Activated CD8-positive, alpha-beta T cell treated with anti-CD3 and anti-CD28 coated beads, Interleukin-2, amount 10 ng/mL, durations not matched to agents 7 days and 5 days (primary cell): ENCODE measurements at places on chromosomes 7 and 10. TPM values are rescaled to one million over a fixed set of nuclear protein-coding genes. Genes with fewer than 3 reads are reported as not detected.

CYP17A1 gene
- total RNA-seq = not detected

LAMB1 gene
- total RNA-seq = not detected

FKBP6 gene
- not detected for total RNA-seq

ADAM8 gene
- total RNA-seq = 69.9 TPM

AKR1C8 gene
- 0.18 TPM for total RNA-seq

PPP1R17 gene
- total RNA-seq = not detected

AGAP9 gene
- total RNA-seq = 2.7 TPM

RARRES2 gene
- not detected for total RNA-seq

RAB18 gene
- total RNA-seq = 65.6 TPM

ZNF679 gene
- not detected for total RNA-seq

HOXA5 gene
- total RNA-seq = not detected

AKR1C4 gene
- not detected for total RNA-seq

GDF2 gene
- not detected for total RNA-seq

TRIP6 gene
- 28.6 TPM for total RNA-seq

OR2A5 gene
- not detected for total RNA-seq

FLNC gene
- total RNA-seq = not detected

- no peak for DNase-seq
These were observed 63.0 kb downstream of the VAX1 start for GRCh38 chr10:117075064-117075463.

- no peak for DNase-seq
These were observed 383.4 kb upstream of the ADARB2 start for GRCh38 chr10:2120746-2121145.

- DNase-seq = no peak
These were observed 208.0 kb downstream of the ZNF365 start for GRCh38 chr10:62582101-62582705.

GRCh38 chr7:111518264-111518663 is 44.0 kb downstream of the IMMP2L start:
- no peak for DNase-seq

DNA sequence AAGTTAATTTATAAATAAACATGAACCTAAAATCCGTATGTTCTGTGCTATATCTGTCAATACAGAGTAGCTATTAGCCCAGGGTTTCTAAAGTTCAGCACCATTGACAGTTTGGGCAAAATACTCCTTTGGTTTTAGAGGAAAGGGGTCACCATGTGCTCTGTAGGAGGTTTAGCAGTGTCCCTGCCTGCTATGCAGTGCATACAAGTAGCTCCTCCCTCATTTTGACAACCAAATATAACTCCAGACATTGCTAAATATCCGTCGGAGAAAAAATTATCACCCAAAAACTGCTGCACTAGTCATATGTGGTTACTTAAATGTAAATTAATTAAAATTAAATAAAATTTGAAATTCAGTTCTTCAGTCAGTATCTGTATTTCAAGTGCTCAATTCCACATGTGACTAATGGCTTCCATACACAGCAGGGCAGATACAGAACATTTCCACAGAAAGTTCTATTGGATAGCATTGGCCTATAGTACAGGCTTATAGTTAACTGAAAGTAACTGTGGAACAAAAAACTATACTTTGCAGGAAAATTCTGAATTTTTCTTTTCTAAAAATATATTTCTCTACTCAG is 6.4 kb downstream of the UPF2 start:
- no peak for DNase-seq

- DNase-seq = peak; percentile 17
These were observed 66.2 kb downstream of the TBXAS1 start for GRCh38 chr7:139895141-139895829.

DNA sequence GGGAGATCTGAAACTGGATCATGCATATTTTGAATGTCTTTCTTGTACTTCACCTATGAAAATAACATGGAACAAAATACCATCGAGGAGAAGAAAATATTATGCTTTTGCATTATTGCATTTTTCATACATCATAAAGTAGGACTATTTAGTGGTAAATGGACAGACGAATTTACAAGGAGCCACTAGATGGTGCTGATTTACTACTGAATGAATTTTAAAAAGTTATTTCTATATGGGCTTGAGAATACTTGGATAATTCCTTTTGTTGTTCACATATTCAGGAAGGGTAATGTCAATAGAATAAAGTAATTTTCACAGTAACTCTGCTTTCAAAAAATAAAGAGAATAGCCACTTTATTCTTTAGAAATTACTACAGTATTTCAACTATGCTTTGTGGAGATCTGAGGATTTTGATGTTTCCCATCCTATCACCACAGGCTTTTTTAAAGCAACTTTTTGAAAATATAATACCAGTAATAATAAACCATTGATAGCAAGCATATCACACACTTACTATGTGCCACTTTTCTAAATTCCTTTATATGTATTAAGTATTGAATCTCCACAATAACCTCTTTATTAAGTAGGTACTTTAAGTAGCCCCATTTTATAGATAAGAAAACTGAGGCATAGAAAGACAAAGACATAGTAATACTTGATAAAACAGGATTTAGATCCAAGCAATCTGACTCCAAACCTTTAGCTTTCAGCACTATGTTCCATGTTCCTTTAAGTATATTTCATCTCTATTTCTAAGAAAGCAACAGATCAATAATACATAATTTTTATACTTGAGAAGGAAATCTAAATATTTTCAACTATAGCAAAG is 38.6 kb downstream of the NEBL start:
- no peak for DNase-seq

- DNase-seq = peak; percentile 83
These were observed 20.7 kb upstream of the ZMIZ1 start for GRCh38 chr10:79047875-79048638.

GRCh38 chr7:89474456-89474855 is 678.9 kb upstream of the TEX47 start:
- no peak for DNase-seq

GRCh38 chr10:112715581-112715980 is 234.5 kb upstream of the TCF7L2 start:
- no peak for DNase-seq

DNA sequence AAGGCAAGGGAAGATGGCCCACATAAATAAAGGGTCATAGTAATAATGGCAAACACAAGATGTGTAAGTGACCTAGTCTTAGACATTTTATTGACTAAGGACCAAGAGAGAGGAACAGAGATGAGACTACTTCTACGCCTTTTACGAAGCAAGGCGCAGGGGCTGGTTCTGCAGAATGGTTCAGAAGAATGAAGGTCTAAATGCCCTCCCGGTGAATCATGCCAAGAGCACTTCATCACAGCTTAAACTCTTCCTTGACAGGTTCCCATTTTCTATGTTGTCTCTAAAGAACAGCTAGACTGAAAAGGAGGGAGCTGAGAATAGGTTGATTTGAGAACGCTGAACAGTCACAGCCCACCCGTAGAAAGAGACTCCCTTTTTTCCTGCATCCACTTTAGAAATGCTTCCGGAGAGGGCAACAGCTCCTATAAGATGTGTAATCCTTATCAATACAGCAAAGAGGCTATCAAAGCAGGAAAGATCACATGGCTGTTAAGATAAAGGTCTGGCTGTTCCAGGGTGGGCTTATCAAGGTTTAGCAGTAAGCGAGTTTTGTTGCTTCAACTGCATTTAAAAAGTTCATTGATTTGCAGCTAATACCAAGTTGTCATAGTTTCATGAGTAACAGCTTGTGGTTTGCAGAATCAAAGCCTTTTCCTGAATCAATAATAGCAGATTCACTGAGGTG is 93.4 kb upstream of the AUTS2 start:
- DNase-seq = no peak

DNA sequence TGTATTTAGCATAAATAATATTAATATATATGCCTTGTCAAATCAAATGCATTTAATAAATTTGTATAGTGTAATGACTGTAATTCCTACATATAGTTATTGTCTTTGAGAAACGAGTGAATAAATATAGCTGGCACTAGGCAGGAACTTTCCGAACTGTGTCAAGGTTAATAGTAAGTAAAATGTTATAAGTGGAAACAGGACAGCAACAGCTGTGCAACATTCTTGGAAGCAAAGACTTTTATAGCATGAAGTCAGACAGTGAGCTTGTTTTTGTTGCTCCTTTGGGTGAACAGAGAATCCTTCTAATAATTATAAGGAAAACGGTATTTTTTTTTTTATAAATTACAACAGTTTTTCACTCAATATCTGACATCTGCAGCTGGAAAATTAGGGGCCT is 14.0 kb upstream of the EXOC6 start:
- no peak for DNase-seq

DNA sequence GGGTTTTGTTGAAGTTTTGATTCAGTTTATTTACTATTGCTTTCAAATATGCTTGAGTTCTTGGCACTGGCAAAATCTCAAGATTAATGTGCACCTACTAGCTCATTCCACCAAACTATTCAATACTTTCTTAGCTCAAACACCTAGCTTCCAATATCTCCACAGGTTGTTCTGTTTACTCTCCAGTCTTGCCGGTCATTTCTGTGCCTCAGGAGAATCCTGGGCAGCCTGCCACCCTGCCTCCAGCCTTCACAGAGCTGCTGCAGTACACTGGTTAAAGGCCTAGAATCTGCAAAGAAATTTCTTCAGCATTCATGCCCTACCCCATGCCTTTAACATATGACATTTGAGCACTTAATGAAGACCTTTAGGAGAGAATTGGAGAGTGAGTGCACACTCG is 4.0 kb upstream of the TMEM106B start:
- DNase-seq = no peak

DNA sequence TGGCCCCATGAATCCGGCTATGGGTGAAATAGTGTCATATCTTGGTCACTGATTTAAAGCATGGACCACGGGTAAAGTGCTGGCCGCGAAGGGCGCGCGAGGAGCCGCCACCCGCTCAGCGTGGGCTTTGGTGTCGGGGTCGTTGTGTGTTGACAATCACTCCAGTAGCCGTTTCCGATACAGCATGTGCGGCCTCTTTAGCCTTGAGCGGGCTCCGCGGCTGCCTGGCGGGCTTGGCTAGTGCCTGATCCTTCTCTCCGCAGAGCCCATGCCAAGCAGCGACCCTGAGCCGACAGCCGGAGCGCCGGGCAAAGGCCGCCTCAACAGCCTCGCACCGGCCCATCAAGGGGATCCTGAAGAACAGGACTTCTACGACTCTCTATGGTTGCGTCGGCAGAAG is 105.9 kb downstream of the SLC37A3 start:
- no peak for DNase-seq

GRCh38 chr7:17488829-17489228 is 190.4 kb downstream of the AHR start:
- DNase-seq = no peak

DNA sequence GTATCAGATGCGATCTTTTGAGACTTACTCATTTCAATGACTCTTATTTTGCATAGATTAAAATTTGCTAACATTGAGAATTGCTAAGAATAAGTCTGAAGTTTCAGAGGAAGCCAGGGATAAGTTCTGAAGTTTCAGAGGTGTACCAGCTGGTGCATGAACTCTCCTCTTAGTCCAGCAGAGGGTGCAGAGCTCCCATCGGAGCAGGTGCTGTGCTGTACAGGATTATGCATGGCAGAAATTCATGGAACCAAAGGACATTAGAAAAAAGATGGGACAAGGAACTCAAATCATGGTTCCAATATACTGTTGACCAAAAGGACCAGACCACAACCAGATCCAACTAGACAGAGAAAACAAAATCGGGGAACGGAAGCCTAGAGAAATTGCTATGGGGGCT is 41.9 kb downstream of the MGAM2 start:
- no peak for DNase-seq

DNA sequence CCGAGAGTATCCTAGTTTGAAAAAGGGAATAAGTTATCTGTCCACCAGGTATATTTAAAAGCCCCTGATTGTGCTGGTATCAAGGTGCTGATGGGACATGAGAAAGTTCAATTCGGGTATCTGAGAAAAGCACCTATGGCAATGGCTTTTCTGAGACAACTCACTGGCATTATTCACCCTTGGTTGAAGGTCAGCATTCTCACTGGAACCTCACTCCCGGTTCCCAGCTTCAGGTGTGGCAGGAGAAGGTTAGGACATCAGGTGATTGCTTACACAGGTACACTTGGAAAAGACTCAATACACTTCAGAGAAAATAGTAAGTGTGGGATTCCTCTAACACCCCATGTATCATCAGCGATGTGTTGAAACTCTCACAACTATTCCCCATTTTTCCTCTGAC is 643.1 kb downstream of the INHBA start:
- no peak for DNase-seq

DNA sequence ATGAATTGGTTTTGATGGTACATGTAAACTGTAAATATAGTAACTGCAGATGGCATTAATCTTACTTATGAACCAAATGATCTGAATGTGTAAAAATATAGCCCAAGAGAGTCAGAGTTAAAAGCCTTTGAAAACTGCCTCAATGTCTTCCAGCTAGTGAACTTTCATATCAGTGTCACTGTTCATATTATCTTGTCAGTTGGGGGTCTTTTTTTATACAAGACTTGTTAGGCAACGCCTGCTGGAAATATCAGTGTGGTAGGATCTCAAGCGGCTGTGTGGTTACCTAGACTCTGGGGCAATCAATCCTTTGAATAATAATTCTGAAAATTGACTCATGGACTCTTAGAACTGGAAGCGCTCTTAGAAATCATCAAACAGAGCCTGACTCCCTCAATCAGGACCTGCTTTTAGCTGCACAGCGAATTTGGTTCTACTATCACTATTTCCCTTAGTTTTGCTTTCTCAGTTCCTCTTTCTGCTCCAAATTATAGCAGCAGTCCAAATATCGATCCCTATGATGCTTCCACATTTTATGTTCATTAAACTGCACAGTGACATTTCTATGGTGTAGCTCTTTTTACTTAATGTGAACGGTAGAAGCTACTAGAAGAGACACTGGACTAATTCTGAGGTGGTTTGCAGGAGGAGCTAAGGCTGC is 100.1 kb upstream of the COL1A2 start:
- no peak for DNase-seq

GRCh38 chr10:71006506-71006905 is 118.1 kb upstream of the PCBD1 start:
- DNase-seq = no peak

- no peak for DNase-seq
These were observed 400.7 kb upstream of the MKI67 start for GRCh38 chr10:128526791-128527375.

- peak; percentile 79 for DNase-seq
These were observed 6.8 kb upstream of the TAS2R40 start for GRCh38 chr7:143214789-143215679.

GRCh38 chr7:100208911-100209408 is 10.8 kb upstream of the PVRIG start:
- peak; percentile 78 for DNase-seq

- DNase-seq = no peak
These were observed 620 bp downstream of the ZNF117 start for GRCh38 chr7:64990216-64990615.

- no peak for DNase-seq
These were observed 24.6 kb upstream of the ASL start for GRCh38 chr7:66050990-66051448.

DNA sequence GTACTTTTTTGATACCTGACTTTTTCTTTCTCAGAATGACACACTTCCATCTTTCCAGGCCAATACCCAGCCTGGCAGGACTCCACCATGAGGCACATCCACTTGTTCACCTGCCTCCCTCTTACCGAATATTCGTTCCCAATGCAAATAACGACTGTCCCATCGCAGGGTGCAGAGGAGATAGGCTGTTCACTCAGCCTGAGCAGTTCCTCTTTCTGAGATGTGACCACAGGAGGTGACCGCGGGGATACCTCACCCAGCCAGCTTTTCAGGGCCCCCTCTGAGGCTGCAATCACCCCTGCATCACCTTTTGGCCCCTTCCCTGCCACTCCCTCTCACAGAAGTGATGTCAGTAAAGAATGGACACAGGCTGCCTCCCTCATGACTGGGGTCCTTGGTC is 28.3 kb downstream of the PTPRN2 start:
- DNase-seq = no peak
